ENCODE measurements at places on chromosomes 6 and 20.
A peak's percentile ranks its signal among the peaks of the same experiment; 100 is the strongest.

GRCh38 chr6:35327349-35328027 lies 14.9 kb upstream of the PPARD start:
- peak; percentile 80 for DNase-seq

DNA sequence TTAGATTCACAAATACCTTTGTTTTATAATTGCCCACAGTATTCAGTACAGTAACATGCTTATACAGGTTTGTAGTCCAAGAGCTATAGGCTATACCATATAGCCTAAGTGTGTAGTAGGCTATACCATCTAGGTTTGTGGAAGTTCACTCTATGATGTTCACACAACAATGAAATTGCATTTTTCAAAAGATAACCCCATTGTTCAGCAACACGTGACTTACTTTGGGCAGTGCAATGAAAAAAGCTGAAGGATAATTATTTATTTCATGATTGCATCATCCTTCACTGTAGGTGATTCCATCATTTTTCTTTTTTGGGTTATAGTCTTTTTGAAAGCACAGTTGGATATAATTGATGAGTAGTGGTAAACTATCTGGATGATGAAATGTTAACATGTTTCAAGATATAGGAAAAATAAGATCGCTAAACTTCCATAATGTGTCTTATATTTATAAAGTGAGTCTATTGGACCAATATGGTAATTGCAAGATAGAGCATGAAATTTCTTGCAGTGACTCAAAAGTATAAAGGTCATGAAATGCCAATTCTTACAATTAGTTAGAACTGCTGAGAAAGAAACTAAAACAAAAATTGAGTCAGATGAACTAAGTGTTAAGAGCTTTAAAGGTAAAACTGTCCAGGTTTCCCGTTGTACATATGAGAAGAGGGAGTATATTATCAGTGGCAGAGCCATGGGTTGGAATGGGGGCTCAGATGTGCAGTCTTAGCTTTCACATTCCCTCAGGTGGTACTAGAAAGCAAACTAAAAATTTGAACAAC lies 164.4 kb downstream of the ZFAND3 start:
- DNase-seq = no peak

GRCh38 chr20:36094497-36094896 lies 60.0 kb upstream of the EPB41L1 start:
- no peak for DNase-seq

DNA sequence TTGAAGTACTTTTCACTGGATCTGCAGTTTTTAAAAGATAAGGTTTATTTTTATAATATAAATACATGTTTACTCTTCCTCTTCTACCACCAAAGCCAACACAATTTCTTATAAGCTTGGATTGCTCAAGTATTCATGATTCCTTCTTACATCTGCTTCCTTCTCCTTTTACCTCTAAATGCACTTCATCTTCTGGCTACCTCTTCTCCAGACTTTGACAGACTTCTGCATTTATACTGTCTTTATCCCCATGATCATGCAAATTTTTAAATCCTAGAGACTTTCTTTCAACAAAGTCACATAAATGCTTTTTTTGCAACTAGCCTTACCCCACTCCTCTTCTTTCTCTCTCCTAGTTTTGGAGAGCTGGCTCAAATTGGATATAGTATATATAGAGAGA lies 142.9 kb downstream of the TFAP2B start:
- DNase-seq = no peak

DNA sequence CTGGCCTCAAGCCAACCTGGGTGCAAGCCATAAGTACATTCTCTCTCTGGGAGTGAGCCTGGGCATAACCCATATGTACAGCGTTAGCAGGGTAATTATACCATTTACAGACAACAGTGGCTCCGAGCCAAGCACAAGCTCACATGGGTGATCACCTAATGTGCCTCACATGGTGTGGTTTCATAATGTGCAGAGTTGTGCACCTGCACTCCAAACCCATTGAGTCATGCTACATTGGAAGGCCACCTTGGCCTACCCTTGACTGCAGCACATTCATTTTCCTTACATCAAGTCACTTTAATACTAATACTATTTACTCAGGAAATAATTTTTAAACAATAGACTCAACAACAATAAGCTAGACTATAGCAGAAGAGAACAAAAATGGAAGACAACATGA lies 194.5 kb upstream of the PLN start:
- DNase-seq = no peak

- DNase-seq = peak; percentile 73
These were observed 66.7 kb upstream of the ZNF217 start for GRCh38 chr20:53660078-53660909.

- no peak for DNase-seq
These were observed 144.3 kb upstream of the MLN start for GRCh38 chr6:33947916-33948594.

- DNase-seq = no peak
These were observed 1.7 kb upstream of the TOMM34 start for GRCh38 chr20:44961870-44962267.

GRCh38 chr6:39806278-39806677 lies 14.1 kb downstream of the DAAM2 start:
- no peak for DNase-seq

DNA sequence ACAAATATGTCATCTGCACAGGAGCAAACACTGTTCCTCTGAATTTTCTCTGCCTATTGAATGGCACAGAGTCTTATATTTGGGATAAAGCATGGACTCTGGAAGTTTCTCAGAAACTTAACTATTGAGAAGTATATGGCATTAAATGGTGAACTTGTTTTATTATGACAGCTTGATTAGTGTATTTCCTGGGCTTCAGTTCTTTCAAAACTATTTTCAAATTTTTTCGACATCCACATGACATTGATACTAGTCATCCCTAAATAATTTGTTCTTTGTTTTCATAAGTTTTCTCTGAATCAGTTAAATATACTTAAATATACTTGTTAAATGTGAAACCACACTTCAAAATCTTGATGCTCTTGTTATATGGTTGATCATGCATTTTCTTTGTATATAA lies 144.0 kb upstream of the TSHZ2 start:
- DNase-seq = no peak

DNA sequence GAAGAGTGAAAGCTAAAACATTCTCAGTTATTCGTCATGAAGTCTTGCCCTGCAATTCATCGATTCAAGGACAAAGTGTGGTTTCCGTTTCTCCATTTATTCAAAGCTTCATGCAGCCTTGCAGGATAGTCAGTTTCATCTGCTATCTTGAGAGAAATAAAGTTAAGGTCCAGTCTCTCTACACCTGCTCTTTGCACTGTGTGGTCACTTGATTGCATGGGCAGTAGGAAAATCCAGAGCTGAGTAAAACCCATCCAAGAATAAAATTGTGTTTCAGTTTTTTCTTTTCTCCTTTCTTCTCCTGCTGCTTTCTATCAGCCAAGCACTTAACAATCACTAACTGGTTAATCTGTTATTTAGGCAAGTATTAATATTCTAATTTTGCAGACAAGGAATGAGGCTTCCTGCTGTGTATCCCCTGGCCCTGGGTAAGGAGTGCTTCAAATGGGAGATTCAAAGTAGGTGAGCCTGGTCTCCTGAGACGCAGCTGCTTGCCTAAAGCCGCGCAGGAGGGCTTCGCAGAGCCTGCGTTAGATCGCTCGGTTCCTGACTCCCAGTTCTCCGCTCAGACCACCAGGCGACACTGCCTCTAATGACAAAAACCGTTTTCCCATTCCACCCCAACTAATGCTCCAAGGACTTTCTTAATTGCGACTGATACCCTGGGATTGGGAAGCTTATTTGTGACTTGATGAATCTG lies 808.3 kb downstream of the TFAP2A start:
- DNase-seq = no peak

GRCh38 chr6:1901556-1901955 lies 291.8 kb downstream of the FOXC1 start:
- no peak for DNase-seq

DNA sequence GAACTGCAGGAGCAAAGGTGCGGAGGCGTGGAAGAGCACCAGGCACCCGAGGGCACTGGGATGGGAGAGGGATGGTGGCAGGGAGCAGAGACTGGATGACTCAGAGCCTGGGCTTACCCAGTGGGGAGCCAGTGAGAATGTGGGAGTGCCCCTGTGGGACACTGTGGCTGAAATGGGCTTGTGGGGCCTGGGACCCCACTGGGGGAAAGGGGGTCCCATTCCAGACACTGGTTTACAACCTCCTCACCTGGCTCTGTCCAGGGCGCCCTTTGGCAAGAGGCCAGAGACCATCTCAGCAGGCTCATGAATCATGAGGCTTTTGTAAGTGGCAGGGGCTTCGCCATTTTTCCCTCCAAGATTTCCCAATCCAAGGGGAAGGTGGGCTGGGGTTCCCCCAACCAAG lies 124.0 kb upstream of the MAFB start:
- DNase-seq = no peak

DNA sequence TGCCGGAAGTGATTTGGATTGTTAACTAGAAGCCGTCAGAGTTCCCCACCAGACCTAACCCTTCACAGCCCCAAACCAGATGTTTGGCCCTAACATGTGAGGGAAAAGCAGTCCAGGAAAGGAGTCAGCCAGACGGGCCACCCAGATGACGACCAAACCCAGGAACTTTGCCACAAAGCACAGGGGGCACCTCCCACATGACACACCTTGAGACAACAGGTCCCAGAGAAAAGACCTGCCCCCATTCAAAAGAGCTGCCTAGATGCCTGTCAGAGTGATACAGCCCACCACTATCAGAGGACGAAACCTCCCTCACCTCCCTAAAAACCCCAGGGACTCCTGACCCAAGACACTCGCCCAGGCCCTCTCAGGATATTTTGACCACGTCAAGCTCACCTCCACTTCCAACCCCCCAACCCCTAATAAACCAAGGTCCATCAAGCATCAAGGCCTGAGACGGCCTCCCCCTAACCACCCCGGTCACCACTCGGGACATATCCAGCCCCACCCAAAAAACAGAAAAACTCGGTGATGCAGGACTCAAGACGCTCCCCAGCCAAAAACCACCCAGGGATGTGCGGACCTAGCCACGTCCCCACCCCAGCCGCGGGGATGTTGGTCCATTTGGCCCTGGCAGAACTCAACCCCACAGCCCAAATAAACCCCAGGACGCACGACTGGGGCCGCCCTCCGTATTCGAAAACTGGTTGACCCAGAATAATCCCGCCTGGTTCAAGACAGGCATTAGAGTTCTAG lies 662 bp downstream of the ZNF343 start:
- DNase-seq = no peak

DNA sequence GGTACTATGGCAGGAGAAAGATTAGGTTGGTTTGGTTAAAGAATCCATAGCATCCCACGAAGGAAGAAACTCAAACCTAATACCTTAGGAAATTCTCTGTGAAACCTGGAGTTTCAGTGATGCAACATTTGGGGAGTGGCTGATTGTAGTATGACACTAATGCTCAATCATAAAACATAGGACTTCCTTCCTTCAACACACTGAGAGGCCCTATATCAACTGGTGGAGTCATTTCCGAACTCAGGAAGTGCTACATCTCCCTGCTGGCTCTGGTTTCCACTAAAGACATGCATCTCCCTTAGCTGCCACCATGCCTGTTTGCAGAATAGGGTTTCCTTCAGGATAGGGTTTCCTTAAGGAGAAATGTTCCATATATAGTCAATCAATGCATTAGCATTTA lies 5.2 kb upstream of the MANEA start:
- DNase-seq = no peak

DNA sequence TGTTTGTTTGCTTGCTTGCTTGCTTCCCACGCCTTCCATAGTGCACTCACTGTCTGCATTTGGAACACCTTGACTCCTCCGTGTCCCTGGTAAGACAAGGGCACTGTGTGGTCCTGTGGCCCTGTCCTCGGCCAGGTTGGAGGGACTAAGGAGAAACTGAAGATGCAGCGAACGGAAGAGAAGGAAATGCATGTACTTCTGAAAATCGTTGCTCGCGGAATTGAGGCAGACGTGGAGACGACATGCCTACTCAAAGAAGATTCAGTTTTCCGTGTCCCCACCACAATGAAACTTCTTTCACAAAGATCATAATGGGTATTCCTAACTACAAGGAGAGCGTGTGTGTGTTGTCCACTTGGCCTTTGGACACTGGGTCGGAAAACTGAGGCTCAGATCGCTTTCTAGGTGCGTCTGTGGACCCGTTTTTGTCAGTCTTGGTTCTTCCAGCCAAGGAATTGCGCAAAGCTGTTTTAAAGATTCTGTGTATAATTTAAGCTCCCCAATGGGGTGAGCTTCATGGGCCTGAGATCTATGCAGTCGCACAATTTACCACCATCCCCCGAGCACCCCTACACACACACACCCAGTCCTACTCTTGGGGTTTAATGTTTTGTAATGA lies 120.4 kb upstream of the ZNF184 start:
- no peak for DNase-seq

GRCh38 chr6:107444277-107444676 lies 15.1 kb downstream of the PDSS2 start:
- no peak for DNase-seq

DNA sequence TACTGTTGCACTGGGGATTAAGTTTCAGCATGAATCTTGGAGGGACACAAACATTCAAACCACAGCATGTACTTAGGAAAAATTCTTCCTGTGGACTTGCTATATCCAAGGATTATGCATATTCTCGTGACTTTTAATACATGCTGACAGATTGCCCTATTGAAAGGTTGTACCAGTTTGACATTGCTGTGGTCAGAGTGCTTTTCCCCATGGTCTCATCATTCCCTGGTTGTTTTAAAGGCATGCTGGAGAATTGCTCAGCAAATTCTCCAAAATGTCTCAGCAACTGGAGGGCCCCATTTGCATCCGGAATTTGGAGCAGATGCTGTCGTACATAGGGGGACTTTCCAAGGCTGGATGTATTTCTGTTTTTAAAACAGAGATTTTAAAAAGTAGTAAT lies 7.4 kb downstream of the HECA start:
- no peak for DNase-seq

DNA sequence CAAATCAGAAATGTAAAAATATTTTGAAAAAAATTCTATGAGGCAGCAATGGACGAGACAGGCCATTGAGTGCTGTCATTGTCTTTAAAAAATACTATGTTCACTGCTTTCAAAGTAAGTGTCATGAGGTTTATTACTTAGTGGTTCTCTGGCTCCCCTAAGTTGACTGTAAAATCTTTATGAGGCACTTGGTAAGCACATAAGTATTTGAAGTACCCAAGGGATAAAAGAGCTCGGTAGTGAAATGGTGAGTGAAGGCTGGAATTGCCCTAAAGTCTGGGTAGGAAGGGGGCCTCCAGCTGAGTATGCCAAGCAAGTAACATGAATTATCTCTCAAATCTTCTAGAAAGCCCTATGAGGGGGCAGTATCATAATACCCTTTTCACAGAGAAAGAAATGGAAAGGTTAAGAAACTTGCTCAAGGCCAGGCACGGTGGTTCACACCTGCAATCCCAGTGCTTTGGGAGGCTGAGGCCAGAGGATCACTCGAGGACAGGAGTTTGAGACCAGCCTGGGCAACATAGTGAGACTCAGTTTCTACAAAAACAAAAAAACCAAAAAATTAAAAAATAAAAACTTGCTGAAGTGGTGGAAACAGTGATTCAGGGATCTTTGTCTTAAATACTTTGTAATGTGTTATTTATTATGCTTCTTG lies 5.5 kb upstream of the CTCFL start:
- no peak for DNase-seq

GRCh38 chr20:6831461-6831860 lies 64.0 kb downstream of the BMP2 start:
- DNase-seq = no peak

- no peak for DNase-seq
These were observed 386.6 kb upstream of the SLC35B3 start for GRCh38 chr6:8821981-8822381.

GRCh38 chr6:31157513-31158139 lies at the start of gene CCHCR1:
TSS of gene CCHCR1 (minus strand) at chr6:31157802. CDS start at chr6:31157600, 202 bp downstream.
- DNase-seq = no peak

GRCh38 chr6:3751077-3751729 lies at the start of gene PXDC1:
TSS of gene PXDC1 (minus strand) at chr6:3751713. CDS start at chr6:3751531, 182 bp downstream.
- peak; percentile 39 for DNase-seq

Measured in stimulated activated CD8-positive, alpha-beta memory T cell treated with anti-CD3 and anti-CD28 coated beads, Interleukin-4, amount 100 ng/mL, for 48 hours (primary cell).